Ecto neural progenitor cell (in vitro differentiated cells): ENCODE measurements at places on chromosomes 12 and 14.
A peak's percentile ranks its signal among the peaks of the same experiment; 100 is the strongest.

- DNase-seq: no peak
Measured at GRCh38 chr14:38285962-38286361, 30.1 kb upstream of the CLEC14A start.

GRCh38 chr12:57906821-57907220 lies 34.5 kb upstream of the ATP23 start:
- no peak for DNase-seq

GRCh38 chr12:105272814-105273416 lies 36.9 kb upstream of the APPL2 start:
- no peak for DNase-seq

DNA sequence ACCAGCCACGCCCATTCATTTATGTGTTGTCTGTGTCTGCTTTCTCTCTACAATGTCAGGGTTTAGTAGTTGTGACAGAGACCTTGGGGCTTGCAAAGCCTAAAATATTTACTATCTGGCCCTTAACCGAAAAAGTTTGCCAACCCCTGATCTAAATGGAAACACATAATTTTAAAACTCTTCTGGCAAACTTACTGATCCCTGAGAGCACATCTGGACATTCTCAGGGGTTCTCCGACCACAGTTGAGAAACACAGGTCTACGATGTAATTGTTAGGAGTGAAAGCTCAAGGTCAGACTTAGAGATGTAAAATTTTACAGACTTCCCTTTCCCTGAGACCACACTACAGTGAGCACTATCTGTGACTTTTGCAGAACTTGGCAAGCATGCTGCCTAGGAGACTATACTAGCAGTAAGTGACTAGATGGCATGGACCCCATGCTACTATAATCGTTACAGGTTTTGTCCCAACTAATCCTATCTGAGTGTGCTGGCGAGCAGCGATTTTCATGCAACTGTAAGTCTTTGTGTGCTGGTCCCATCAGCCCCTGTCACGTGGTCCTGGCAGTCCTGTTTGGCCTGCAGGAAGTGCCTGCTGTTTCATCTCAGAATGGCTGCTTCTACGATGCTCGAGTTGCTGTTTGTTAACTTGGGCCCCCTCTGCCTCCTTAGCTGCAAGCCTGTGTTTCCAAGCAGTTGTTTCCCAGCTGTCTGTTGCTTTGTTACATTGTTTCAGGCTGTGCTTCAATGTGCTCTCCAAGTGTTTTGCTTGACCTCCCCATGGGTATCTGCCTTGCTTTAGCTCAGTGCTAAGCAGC lies 21.6 kb downstream of the TMTC2 start:
- peak; percentile 50 for DNase-seq

DNA sequence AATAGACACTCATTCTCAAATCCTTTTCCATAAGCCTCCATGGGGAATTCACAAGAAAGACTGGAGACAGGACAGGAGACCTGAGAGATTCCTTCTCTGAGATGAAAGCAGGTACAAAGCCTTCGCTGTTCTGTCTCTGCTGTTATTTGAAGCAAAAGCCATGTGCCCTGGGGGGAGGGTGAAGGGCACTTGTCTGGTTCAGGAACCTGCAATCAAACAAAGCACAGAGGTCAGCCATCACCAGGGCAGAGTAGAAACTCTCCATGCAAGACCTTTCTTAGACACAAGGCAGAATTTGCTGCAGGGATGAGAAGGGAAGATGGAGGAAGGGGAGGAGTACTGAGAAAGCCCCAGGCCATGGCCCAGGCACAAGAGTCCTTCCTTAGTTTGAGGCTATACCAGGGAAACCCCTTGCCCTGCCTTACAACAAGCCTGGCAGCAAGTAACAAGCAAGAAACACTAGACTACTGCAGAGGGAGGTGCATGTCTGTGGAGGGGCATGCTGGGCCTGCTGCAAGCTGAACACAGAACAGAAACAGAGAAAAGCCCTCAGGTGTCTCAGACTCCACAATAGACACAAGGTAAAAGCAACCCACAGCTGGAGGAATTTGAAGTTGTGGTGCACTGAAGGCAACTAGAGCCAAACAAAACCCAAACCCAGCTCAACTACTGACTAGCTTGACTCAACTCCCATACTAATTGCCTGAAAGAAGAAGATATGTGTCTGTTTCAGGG lies 7.8 kb upstream of the ART4 start:
- peak; percentile 54 for DNase-seq

DNA sequence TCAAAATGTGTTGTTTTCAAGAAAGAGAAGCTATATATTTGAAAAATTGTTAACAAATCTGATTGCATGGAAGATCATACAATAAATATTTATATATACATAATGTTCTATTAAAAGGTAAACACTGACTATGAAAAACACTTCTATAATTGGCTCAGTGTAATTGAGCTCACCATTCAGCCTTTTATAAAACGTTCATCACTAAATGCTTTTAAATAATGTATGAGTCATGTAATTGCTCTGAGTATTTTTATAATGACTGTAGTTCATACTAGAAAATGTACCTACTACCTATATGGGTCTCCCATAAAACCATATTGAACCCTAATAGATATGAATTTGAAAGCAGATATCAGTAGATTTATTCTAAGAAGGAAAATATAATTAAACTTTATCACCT lies 240.4 kb upstream of the MGAT4C start:
- DNase-seq: no peak

DNA sequence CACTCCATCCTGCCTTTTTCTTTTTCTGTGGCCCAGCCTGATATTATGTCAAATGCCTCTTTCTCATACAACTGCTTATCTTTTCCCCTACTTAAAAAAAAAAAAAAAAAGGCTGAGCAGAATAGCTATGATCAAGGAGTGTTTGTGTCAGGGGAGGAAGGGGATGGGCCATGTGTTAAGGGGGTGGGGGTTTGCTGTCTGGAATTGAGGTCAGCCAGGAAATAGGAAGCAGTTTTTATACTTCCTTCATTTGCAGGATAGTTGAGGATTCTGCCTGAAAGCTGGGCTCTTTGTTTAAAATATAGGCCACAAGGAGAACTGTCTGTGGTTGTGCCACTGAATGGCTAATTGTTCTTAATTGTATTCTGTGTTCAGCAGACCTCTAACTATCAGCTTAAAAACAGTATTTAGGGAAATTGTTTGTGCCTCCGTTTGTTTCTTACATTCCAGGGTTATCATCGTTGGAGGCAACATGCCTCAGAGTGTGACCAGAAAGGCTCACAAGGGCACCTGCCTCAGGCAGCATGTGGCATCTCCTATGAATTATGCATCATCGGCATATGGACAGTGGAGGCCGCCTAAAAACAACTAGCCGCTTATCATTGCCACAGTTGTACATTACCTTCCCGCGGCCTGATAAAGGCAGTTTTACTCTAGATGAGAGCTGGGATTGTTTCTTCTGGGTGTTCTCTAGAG lies 96.0 kb downstream of the SRGAP1 start:
- DNase-seq: no peak

GRCh38 chr12:53980104-53980801 lies 4.7 kb upstream of the HOXC10 start:
- no peak for DNase-seq

- DNase-seq: peak; percentile 86
Measured at GRCh38 chr12:3034067-3034750, 43.0 kb upstream of the TSPAN9 start.

- DNase-seq: no peak
Measured at GRCh38 chr12:77189458-77189857, 124.1 kb upstream of the E2F7 start.

DNA sequence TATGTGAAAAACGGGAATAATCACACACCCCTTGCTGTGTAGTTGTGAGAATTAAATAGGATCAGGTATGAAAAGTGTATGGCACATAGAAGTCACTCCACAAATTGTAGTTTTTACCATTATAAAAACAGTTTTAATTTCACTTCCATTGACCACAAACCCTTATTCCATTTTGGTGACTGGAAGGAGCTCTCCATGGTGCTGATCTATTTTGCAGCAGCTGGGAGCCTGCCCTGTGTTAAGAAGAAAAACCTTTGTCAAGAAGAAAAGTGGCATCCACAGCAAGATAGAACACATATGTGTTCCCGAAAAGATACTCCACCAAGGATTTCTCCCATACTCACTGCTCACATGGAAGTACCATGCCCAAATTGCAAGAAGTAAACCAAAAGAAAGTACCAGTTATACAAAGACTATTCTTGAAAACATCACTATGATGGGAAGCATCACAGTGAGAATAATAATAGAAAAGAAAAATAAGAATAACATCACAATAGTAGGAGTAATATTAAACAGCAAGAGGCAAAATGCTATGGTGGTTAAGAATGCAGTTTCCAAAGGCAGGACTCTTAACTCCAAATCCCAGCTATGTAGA lies 58.7 kb downstream of the TUNAR start:
- DNase-seq: peak; percentile 60

DNA sequence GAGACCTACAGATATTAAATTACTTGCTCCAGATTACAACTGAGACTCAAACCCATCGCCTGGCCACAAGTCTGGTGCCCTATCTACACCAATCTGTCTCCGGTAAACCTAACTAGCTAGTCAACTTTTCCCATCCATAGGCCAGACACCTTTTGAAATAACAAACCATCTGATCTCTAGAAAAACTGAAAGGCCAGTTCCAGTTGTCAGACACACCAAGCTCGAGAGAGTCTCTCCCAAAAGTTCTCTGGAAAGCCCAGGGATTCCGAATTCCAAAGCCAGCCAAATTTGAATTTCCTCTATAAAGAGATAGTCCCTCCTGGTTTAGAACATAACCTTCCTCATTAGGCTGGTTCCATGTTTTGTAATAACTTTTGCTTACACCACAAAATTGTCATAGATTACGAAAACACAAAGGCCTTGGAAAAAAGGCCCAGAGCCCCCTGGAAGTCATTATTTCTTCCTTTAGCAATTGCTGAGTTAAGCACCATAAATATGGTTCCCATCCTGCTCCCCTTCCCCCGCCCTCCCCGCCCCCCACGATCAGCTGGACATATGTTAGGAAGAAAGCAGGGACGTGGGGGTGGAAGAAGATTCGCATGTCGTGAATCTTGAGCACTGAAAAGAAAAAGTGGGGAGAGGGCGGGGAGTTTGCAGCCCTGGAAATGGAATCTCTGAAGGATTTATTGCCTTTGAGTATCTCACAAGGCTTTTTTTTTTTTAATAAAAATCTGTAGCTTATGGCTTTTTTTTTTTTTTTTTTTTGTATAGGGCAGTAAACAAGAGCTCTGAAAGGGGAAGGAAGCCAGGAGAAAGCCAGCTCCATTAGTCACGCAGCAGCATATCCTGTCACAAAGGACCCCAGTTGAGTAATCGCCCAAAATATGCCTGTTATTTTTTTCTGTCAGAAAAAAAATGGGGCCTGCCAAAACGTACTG lies 110.4 kb downstream of the ZFP36L1 start:
- DNase-seq: no peak

GRCh38 chr12:65280306-65280705 lies 1.8 kb downstream of the MSRB3 start:
- no peak for DNase-seq

DNA sequence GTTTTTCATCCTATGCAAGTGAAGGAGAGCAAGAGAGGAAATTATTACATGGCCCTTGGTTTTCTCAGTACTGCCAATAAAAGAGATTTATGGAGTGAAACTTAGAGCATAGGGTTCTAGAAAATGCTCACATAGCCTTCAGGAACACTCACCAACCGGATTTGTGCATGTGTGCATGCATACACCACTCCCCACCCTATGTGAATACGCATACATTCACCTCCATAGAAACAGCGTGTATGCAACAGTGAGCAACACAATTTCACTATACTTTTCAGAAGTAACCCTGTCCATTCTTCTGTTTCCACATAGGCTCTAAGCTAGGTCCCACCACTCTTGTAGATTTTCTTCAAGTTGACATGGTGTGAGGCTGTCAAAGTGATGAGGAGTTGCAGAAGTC lies 31.5 kb upstream of the HOXC13 start:
- DNase-seq: no peak

GRCh38 chr12:132171968-132172521 lies 27.8 kb downstream of the NOC4L start:
- DNase-seq: no peak

DNA sequence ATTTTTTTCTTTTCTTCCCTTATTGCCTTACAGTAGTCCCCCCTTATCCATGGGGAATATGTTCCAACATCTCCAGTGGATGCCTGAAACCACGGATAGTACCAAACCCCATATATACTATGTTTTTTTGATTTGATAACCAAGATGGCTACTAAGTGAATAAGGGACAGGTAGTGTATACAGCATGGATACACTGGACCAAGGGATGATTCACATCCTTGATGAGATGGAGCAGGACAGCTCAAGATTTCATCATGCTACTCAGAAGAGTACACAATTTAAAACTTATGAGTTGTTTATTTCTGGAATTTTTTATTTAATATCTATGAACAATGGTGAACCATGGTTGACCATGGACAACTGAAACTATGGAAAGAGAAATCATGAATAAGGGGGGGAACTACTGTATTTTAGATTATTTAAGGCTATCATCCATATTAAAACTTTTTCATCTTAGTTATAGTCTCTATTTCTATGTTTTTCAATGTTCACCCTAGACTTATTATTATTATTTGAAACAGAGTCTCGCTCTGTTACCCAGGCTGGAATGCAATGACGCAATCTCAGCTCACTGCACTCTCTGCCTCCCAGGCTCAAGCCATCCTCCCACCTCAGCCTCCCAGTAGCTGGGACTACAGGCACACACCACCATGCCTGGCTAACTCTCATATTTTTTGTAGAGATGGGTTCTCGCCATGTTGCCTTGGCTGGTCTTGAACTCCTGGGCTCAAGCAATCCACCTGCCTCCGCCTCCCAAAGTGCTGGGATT lies 188.0 kb upstream of the PELI2 start:
- no peak for DNase-seq
